HuH-7 (cell line): ENCODE measurements at places on chromosomes 1 and 21.
A peak's percentile ranks its signal among the peaks of the same experiment; 100 is the strongest.

- no peak for DNase-seq
Measured at GRCh38 chr1:199010933-199011332, 372.1 kb downstream of the PTPRC start.

DNA sequence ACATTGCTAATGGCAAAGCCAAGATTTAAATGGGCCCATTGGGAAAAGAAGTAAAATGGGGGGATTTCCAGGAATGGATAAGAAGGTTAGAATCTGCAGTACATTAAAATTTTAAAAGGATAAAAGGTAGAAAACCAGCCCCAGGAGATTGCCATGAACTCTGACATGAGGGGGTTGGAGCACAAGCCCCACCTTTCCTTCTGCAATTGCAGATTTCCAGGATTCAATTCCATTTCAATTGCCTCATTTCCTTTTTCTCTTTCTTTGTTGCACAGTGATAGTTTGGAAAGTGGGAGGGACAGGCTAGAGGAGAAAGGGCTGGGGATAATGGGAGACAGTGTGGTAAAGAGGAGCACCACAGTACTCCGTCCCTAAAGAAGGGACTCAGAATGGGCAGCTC is 238.5 kb upstream of the RAB4A start:
- no peak for DNase-seq

GRCh38 chr1:67537667-67538018 is 107.4 kb upstream of the SERBP1 start:
- no peak for DNase-seq

- no peak for DNase-seq
Measured at GRCh38 chr1:63732666-63733065, 41.2 kb upstream of the ROR1 start.

DNA sequence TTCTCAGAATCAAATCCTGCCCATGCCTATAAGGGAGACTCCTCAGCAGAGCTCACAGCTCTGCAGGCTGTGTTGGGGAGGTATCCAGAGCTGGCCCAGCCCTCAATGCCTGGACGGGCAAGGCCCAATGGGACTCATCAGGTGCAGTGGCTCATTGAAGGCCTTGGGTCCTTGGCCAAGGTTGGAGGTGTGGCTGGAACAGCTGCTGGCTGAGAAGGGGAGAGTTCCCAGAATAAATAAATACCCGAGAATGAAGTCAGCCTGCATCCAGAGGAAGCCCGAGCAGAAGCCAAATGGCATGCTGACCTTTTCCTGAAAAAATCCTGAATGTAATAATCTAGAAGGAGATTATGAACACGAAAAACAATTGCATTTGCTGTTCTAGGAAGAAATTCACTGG is 25.2 kb upstream of the IKBKE start:
- DNase-seq, result no peak

DNA sequence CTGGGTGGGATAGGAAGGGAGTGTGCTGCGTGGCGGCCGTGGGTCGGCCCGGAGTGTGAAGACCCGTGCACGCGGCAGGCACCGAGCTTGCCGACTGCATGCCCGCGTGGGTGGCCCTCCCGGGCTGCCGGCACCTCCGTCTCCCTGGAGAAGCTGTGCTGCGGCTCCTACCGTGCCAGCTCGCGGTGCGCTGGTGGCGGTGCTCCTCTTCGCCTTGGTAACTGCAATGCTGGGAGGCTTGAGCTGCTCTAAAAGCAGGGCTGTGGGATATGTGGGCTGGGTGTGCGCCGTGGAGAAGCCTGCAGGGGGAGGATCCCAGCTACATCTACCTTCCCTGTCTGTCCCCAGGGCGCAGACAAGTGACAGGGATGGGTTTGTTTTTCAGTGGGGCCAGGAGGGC is 2.4 kb downstream of the GABRD start:
- DNase-seq, result no peak

- DNase-seq, result no peak
Measured at GRCh38 chr1:36408479-36408878, 10.8 kb upstream of the LSM10 start.

DNA sequence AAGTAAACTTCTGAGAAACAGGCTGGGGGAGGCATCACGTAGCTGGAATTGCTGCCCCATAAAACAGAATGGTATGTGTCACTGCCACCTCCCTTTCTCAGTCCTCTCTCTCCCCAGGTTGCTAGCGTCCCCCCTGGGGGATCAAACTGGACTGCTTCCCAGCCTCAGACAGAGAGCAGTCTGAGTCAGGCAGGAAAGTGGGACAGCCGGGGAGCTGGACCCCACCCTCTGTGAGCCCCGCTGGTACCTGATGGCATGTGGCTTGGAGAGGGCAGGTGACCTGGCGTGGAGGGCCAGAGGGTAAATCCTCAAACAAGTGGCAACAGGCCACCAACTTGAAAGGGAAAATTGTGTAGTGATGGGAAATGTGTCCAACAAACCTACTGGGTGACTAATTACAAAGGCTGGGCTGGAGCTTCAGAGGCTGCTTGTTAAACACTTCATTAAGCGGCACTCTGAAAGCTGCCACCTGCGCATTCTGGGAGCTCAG is 1.0 kb upstream of the SFN start:
- no peak for DNase-seq

DNA sequence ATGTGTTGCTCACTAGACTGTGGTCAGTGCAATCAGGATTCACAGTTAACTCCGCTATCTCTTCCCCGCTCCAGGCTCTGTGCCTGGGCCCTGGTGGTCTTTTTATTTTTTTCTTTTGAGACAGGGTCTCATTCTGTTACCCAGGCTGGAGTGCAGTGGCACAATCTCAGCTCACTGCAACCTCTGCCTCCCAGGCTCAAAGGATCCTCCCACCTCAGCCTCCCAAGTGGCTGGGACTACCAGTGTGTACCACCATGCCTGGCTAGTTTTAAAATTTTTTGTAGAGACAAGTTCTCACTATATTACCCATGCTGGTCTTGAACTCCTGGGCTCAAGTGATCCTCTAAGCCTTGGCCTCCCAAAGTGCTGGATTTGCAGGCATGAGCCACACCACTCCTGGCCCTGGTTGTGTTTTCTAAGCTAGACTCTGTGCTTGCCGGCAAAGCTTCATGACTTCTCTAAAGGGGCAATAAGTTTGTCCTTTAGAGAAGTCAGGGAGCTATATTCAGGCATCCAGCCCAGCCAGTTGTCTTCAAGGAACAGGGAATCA is 1.4 kb downstream of the RCSD1 start:
- no peak for DNase-seq

DNA sequence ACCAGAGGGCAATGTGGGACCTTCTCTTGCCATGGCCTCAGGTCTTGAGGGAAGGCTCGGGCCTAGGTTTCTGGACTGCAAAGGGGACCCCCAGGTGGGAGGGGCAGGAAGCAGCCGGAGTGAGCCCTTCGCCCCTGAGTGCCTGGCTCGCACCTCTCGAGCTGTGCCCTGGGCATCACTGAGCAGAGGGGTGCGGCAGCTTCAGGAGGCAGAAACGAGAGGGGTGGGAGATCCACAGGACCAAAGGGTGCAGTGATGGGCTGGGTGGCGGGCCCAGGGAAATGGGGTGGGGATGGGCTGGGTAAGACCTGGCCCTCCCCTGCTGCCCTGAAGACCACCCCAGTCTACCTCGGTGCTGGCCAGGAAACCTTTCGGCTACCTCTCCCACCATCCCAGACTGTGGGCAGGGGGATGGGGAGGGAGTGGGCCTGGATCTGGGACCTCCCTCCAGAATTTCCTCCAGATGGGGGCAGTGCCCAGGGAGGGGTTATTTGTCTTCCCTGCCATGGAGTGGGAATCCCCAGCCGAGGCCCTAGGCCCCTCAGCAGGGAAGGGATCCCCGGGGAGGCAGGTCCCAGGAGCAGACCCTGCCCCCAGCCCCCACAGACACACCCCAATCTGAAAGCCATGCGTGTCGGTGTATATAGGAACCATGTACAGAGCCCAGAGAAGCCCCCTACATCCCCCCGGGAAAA is 21.3 kb downstream of the A3GALT2 start:
- no peak for DNase-seq

DNA sequence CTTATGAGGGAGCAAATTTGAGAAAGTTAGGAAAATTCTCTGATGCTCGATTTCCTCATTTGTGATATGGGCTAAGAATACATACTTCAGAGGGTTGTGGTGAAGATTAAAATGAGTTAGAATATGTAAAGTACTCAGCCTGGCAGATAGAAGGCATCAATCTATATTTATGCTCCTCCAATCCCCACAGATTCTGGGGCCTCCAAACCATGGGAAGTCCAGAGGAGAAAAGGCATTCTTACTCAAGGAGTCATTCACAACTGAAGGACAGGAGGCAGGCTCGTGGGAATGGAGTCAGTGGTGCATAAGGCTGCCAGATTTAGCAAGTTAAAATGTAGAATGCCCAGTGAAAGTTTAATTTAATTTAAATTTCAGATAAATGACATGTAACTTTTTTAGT is 330.0 kb upstream of the POU3F1 start:
- DNase-seq, result no peak

DNA sequence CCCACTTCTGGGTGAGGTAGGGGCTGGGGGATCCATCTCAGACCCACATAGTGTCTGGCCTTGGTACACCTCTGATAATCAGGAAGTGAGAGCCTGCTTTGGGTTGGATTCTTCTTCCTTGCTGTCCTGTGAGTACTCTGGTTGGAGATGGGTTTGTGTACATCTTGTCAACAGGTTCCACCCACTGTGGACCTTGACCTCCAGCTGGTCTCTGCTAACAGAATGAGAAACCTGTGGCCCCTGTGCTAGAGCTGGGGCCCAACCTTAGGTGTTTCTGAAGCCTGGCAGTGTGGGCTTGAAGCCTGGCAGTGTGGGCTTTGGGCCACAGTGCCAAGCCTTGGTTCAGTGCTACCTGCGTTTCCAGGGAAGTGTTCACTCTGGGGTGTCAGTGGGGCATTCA is 2.6 kb downstream of the ZBTB48 start:
- DNase-seq, result peak; percentile 92

- no peak for DNase-seq
Measured at GRCh38 chr1:243725846-243726245, 124.2 kb downstream of the AKT3 start.

GRCh38 chr21:26686705-26687104 is 113.6 kb upstream of the CYYR1 start:
- DNase-seq, result no peak

DNA sequence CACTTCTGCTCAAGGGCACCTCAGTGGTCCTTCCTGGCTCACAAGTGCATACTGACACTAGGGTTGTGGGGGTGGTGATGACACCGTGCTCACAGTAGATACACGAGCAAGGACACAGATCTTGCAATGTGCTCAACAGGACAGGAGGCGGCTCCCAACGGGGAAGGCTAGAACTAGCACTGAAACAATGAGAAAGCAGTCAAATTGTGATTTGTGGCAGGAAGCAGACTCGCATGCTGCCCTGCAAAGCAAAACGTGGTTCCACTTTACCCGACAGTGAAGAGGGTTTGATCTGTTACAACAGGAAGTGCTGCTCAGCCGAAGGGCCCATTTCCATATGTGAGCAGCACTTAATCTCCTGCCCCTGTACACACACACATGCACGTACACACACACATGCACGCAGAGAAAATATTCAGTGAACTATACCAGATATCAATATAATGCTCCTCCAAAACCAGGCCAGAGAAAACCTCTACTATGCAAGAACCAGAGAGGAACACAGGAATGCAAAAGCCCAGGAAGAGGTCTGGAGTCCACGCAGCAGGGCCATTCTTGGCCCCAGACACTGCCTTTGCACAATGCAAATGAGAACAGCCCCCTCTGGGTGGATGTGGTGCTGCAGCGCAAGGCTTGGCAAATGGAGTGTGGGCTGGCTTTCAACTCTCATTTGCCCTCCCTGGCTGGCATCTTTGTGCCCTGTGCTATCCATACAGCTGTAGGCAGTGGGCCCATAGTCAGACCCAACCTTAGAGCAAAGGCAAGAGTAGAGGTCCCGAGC is 47.1 kb downstream of the KANK4 start:
- DNase-seq, result no peak

DNA sequence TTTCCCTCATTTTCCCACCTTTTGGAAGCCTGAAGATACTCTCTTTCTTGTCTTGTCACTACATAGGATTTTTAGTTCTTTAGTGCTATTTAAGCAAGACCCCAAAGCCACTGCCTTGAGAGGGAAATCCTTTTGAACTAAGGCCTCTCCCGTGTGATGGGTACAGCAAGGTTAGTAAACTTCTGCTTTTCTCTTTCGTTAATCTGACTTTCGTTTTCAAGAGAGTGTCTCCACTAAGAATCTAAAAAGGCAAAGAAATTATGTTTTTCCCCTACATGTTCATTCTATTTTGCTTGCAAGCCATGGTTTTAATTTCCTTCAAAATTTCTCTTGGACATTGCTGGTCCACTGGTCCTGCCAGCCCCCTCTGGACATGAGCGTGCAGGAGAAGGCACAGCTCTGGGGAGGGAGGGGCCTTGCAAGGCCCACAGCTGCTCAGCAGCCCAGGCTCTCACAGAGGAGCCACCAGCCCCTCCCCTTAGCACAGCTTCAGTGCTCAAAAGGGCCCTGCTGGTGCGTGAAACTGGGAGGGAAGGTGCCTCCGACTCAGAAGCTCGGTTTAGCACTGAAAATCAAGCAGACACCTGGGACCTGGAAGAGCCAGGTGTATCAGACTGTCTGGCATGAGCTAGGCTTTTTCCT is 210.9 kb upstream of the GALNT2 start:
- no peak for DNase-seq

DNA sequence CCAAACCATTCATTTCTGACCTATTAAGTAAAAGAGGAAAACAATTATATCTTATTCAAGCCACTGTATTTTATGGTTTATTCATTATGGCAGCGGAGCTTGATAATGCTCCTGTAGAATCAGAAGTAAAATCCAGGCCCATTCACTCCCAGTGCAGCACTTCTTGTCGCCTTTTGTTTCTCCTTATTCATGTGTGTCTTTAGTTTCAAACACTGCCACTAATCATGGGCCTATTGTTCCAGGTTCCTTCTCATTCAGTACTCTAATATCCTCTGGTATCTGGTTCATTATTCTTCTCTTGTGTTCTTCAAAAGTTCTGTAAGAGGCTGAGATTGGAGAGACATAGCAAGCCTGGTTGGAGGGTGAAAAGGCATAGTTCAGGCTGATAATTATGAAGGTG is 218.3 kb downstream of the LRRIQ3 start:
- no peak for DNase-seq

DNA sequence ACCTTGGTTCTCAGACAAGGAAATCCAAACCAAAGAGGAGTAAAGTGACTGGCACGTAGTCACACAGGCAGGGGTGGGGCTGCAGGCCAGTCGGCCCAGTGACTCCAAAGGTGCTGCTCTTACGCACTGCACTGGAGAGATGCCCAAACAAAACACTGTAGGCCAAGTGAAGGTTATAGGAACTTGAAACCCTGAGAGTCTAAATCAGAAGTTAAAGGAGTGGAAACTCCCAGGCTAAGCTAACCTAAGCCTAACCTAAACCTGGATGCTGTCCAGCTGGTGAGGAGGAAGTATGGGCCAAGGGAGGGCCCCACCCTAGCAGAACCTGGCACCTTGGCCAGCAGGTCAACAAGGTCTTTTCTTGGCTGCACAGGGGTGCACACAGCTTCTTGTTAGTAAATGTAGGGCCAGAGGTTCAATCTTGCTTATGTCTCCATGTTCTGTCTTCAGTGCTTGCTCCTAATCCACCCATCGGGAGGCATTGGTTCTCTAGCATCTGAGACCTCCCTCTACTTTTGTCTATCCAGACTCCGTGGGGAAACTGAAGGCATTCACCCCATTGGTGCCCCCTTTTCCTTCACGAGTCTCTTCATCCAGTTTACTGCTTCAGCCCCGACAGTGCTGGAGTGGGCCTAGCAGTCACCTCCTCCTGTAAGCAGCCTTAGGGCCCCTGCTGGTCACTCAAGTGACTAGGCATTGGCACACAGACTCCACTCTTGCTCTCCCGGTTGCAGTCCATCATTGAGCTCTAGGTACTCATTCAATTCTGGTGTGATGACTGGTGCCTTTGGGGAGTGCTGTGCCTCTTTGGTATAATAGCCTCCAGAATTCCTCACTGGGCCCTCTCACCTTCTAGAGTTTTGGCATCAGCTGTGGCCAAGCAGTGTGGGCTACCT is 12.9 kb upstream of the TMEM125 start:
- DNase-seq, result no peak

- peak; percentile 85 for DNase-seq
Measured at GRCh38 chr1:47192458-47193384, 2.9 kb upstream of the PDZK1IP1 start.
